ENCODE measurements at places on chromosomes 12 and 14.

GRCh38 chr12:25876383-25877045 is 82.0 kb upstream of the RASSF8 start:
- no peak for DNase-seq

DNA sequence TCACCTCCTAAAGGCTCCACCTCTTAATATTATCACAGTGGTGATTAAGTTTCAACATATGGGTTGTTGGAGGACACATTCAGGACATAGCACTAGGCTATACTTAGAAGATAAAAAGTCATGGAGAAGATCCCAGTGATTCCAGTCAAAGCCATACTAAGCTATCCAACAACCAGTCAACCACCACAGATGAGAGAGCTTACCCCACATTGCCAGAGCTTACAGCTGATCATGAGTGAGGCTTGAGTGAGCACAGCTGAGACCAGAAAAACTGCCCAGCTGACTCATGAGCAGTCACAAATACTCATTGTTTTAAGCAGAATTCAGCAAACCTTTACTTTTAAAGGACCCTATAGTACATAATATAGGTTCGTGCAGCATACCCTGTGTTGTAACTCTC is 85.1 kb downstream of the DRAM1 start:
- DNase-seq: no peak

- DNase-seq: no peak
Measured at GRCh38 chr12:7117670-7118069, 8.7 kb upstream of the C1RL start.

- no peak for DNase-seq
Measured at GRCh38 chr12:879641-880040, 69.9 kb downstream of the RAD52 start.

DNA sequence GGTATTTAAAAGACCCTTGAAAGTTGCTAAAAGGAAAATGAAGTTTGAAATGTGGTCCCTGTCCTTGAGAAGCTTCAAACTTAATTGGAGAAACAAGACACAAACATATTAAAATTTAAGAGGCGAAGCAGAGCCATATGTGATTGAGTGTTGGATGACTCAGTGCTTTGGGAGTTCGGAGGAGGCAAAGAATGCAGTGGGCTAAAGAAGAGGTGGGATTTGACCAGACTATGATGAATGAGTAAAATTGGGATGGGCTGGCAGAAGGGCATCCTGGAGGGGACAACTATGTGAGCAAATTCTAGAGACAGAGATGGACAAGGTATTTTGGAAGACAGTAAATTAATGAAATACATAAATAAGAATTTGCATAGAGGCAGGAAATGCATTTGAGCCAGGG is 358.6 kb downstream of the EGLN3 start:
- DNase-seq: no peak

GRCh38 chr14:84804895-84805294 is 725.0 kb upstream of the FLRT2 start:
- no peak for DNase-seq

All from T follicular helper cell (primary cell).